Osteocyte (in vitro differentiated cells): ENCODE measurements at places on chromosomes 4 and X.
A peak's percentile ranks its signal among the peaks of the same experiment; 100 is the strongest.

DNA sequence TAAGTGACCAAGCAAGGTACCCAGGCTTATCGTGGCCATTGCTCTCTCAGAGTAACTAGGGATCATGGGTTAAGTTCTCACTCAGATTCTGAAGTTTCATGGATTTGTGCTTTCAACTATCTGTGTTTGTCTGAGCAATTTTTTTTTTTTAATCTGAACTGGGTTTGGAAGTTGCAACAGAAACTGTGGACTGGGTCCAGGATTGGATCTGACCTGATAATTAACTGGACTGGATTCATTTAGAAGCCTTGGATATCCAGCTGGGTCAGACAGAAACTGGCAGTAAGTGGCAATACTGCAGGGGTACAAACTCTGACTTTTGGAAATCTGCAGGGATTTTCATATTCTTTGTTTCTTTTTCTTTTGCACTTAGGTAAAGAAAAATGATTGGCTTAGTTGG is 38.7 kb upstream of the FGF2 start:
- H3K27me3 ChIP-seq: no peaks in the 10 kb centered on the region
- H3K36me3 ChIP-seq: no peaks in the 10 kb centered on the region
- H3K4me3 ChIP-seq: no peak overlapping the region
- no peak for DNase-seq
- H3K27ac ChIP-seq: peak overlapping the region; percentile 62

GRCh38 chrX:38985375-38985774 is 184.1 kb downstream of the MID1IP1 start:
- no peaks in the 10 kb centered on the region for H3K4me1 ChIP-seq
- no peak overlapping the region for H3K4me3 ChIP-seq
- H3K36me3 ChIP-seq: no peaks in the 10 kb centered on the region
- H3K27me3 ChIP-seq: no peaks in the 10 kb centered on the region
- no peak overlapping the region for H3K27ac ChIP-seq

GRCh38 chrX:134171661-134172587 is 65.1 kb upstream of the CCDC160 start:
- H3K27me3 ChIP-seq: peaks cover 43% of the 10 kb centered on the region
- no peak overlapping the region for H3K27ac ChIP-seq
- H3K36me3 ChIP-seq: no peaks in the 10 kb centered on the region
- peaks cover 16% of the 10 kb centered on the region for H3K4me1 ChIP-seq
- DNase-seq: no peak
- peak overlapping the region; percentile 80 for H3K4me3 ChIP-seq

- no peak for DNase-seq
- peaks cover 31% of the 10 kb centered on the region for H3K4me1 ChIP-seq
- H3K27me3 ChIP-seq: no peaks in the 10 kb centered on the region
- no peak overlapping the region for H3K27ac ChIP-seq
- H3K36me3 ChIP-seq: peaks cover 28% of the 10 kb centered on the region
Measured at GRCh38 chr4:8469550-8469949, 29.0 kb downstream of the TRMT44 start.

- H3K36me3 ChIP-seq: no peaks in the 10 kb centered on the region
- peak; percentile 82 for DNase-seq
- H3K27ac ChIP-seq: no peak overlapping the region
- peaks cover 2% of the 10 kb centered on the region for H3K4me1 ChIP-seq
Measured at GRCh38 chrX:50812995-50813842, 775 bp downstream of the SHROOM4 start.

DNA sequence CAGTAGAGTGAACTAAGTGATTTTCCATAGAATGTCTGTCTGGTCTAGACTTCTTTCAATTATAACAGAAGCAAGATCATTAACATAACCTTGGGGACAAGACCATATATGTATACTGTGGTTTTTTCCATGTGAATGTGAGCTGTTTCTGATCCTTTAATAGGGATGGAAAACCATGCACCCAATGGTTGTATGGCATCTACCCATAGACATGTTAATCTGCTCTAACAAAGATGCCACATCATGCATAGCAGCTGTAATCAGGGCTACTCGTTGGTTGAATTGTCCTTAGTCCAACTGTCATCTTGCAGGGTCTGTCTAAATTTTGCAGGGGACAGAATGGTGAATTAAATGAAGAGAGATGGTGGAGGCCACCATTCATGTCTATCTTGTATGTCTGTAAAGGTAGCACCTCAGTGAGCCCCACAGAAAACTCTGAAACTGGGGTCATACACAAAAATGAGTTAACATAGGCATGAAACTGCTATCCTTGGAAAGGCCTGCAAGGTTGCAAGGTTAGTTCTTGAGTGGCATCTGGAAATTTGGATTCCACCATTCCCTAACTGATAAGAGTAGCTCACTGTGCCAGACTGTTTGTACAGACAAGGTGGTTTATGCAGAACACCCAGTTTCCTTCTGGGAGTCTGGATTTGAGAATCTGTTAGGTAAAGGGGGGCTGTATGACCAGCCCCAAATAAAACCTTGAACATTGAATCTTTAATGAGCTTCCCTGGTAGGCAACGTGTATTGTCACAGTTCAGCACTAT is 16.5 kb downstream of the THAP6 start:
- DNase-seq: no peak
- H3K4me1 ChIP-seq: no peaks in the 10 kb centered on the region
- H3K27me3 ChIP-seq: no peaks in the 10 kb centered on the region
- H3K36me3 ChIP-seq: peaks cover 54% of the 10 kb centered on the region
- H3K4me3 ChIP-seq: no peak overlapping the region
- H3K27ac ChIP-seq: no peak overlapping the region

DNA sequence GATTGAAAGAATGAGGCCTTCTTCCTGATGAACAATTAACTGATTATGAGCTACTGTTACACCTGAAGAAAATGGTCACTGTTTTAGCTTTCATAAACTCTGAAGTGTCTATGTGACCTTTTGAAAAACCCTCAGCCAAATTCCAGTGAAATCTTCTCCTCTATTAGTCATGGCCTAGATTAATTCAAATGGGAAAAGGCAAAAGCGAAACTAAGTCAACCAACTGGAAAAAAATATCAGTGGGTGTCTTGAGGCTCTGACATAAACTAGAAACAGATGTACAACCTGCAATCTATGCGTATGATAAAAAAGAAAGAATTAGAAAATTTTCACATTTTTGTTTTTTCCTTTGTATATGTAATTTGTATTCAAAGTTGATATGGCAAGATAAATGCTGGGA is 169.4 kb upstream of the BANK1 start:
- peaks cover 13% of the 10 kb centered on the region for H3K27me3 ChIP-seq
- no peak overlapping the region for H3K4me3 ChIP-seq
- peaks cover 11% of the 10 kb centered on the region for H3K4me1 ChIP-seq
- DNase-seq: no peak
- H3K27ac ChIP-seq: no peak overlapping the region

- no peaks in the 10 kb centered on the region for H3K27me3 ChIP-seq
- no peak for DNase-seq
- no peaks in the 10 kb centered on the region for H3K36me3 ChIP-seq
- H3K27ac ChIP-seq: no peak overlapping the region
- H3K4me1 ChIP-seq: no peaks in the 10 kb centered on the region
Measured at GRCh38 chrX:149916745-149917392, 12.5 kb upstream of the HSFX4 start.

DNA sequence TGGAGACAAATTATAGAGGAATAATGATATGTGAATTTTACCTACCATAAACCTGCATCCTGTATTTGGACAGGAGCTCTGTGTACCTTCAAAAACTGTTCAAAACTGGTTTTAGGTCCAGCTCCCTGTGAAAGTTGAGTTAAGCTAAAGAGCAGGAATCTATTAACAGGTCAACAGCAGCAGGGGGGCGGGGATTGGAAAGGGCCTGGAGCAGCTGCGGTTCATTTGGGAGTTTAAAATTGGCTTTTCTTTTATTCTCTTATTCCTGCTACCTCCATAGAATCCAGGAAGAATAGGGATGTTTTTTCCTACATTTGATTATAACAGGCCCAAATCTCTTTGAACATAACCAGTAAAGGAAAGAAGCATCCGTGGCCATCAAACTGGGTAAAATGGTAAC is 23.8 kb downstream of the SHROOM3 start:
- no peak overlapping the region for H3K4me3 ChIP-seq
- no peak for DNase-seq
- H3K4me1 ChIP-seq: peaks cover 17% of the 10 kb centered on the region
- H3K27ac ChIP-seq: peak overlapping the region; percentile 99
- peaks cover 6% of the 10 kb centered on the region for H3K36me3 ChIP-seq
- no peaks in the 10 kb centered on the region for H3K27me3 ChIP-seq

- no peak for DNase-seq
- H3K4me1 ChIP-seq: peaks cover 77% of the 10 kb centered on the region
- H3K27ac ChIP-seq: peak overlapping the region; percentile 82
- H3K36me3 ChIP-seq: no peaks in the 10 kb centered on the region
- no peaks in the 10 kb centered on the region for H3K27me3 ChIP-seq
Measured at GRCh38 chr4:168619266-168619631, 122.4 kb downstream of the PALLD start.

GRCh38 chr4:162126729-162127128 is 37.1 kb downstream of the FSTL5 start:
- H3K27me3 ChIP-seq: peaks cover 3% of the 10 kb centered on the region
- H3K27ac ChIP-seq: no peak overlapping the region
- H3K4me3 ChIP-seq: no peak overlapping the region
- H3K4me1 ChIP-seq: no peaks in the 10 kb centered on the region
- DNase-seq: no peak
- no peaks in the 10 kb centered on the region for H3K36me3 ChIP-seq

- no peak overlapping the region for H3K4me3 ChIP-seq
- DNase-seq: no peak
- peak overlapping the region; percentile 45 for H3K27ac ChIP-seq
Measured at GRCh38 chr4:169259271-169259670, 11.5 kb downstream of the SH3RF1 start.

- H3K36me3 ChIP-seq: peaks cover 12% of the 10 kb centered on the region
- H3K27me3 ChIP-seq: no peaks in the 10 kb centered on the region
- no peak for DNase-seq
- peak overlapping the region; percentile 98 for H3K27ac ChIP-seq
- H3K4me1 ChIP-seq: peaks cover 43% of the 10 kb centered on the region
Measured at GRCh38 chr4:113978561-113979147, 793 bp downstream of the ARSJ start.

DNA sequence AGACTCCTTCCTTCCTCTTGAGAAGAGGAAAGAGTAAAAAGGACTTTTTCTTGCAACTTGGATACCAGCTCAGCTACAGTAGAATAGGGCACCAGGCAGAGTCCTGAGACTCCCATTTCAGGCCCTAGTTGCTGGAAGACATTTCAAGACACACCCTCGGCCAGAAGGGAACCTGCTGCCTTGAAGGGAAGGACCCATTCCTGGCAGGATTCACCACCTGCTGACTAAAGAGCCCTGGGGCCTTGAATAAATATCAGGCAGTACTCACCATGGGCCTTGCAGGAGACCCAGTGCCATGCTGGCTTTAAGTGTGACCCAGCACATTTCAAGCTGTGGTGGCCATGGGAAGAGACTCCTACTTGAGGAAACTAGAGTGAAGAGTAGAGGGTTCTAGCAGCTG is 317.6 kb downstream of the DKK2 start:
- H3K27ac ChIP-seq: no peak overlapping the region
- no peak for DNase-seq
- peaks cover 21% of the 10 kb centered on the region for H3K27me3 ChIP-seq
- no peaks in the 10 kb centered on the region for H3K36me3 ChIP-seq
- no peaks in the 10 kb centered on the region for H3K4me1 ChIP-seq
- H3K4me3 ChIP-seq: no peak overlapping the region

- DNase-seq: no peak
- peaks cover 13% of the 10 kb centered on the region for H3K27me3 ChIP-seq
Measured at GRCh38 chrX:30593440-30594200, 16.1 kb upstream of the TASL start.

GRCh38 chr4:41218703-41219102 is 4.4 kb upstream of the APBB2 start:
- no peak overlapping the region for H3K27ac ChIP-seq
- peaks cover 5% of the 10 kb centered on the region for H3K27me3 ChIP-seq
- H3K4me3 ChIP-seq: no peak overlapping the region
- no peak for DNase-seq
- no peaks in the 10 kb centered on the region for H3K36me3 ChIP-seq

- H3K36me3 ChIP-seq: no peaks in the 10 kb centered on the region
- H3K27ac ChIP-seq: no peak overlapping the region
- no peak for DNase-seq
- H3K27me3 ChIP-seq: peaks cover 19% of the 10 kb centered on the region
Measured at GRCh38 chr4:166169111-166169510, 296.1 kb downstream of the TLL1 start.

- DNase-seq: no peak
- H3K4me1 ChIP-seq: no peaks in the 10 kb centered on the region
Measured at GRCh38 chr4:80091184-80091583, 18.2 kb upstream of the ANTXR2 start.

DNA sequence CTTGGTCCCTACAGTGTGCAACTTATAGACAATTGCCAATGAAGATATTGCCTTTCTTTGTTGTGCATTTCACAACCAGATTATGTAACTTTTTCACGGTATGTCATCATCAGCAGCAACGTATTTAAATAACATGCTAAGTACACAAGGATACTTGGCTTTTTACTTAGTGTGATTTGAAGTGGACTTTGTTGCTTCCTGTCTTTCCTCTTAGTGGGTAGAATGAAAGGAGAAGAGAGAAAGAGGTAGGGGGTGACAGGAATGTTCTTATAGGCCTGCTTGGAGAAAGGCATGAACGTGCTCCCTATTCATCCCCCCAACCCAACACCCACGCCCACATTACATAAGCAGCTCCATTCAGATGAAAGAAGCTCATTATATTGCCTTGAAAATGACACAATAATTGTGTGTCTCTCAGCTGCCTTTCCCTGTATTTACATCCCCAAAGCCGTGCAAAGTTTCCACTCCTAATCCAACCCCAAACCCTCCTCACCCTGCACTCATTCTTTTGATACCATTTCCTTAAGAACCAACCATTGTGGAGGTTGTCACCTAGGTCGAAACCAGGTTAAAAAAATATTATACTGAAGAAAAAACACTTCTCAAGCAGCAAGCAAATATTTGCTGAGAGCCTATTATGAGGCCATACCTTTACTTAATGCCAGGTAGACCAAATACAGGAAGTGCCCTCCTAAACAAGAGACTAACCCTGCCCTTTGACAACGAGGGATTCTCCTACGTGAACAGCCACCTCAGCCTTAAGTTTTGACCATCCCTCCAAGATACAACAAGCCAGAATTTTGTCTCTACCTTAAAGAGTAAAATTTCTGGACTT is 25.2 kb upstream of the GK start:
- H3K4me3 ChIP-seq: no peak overlapping the region
- H3K27me3 ChIP-seq: no peaks in the 10 kb centered on the region
- H3K27ac ChIP-seq: no peak overlapping the region
- no peaks in the 10 kb centered on the region for H3K4me1 ChIP-seq

- DNase-seq: no peak
- H3K4me1 ChIP-seq: no peaks in the 10 kb centered on the region
- H3K4me3 ChIP-seq: no peak overlapping the region
- H3K27ac ChIP-seq: no peak overlapping the region
- no peaks in the 10 kb centered on the region for H3K36me3 ChIP-seq
Measured at GRCh38 chrX:127908384-127908783, 143.8 kb downstream of the ACTRT1 start.

DNA sequence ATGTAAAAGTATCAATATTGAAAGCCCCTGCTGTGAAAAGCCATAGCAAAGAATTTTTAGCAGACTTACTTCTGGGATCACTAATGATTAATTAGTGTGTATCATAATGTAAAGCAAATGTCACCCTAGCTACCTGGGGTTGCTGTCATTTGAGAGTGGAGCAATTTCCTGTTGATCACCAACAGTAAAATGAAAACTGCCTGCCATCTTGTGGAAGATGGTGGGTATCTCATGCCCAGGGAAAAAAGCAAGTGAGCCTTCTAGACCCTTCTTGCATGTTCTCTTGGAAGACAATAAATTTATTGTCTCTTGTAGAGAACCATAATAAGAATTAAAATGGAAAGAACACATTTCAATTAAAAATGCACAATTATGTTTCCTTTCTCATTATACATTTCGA is 360.2 kb downstream of the ZIC3 start:
- DNase-seq: no peak
- H3K27me3 ChIP-seq: no peaks in the 10 kb centered on the region
- H3K36me3 ChIP-seq: no peaks in the 10 kb centered on the region
- H3K4me1 ChIP-seq: no peaks in the 10 kb centered on the region
- H3K27ac ChIP-seq: no peak overlapping the region
